ENCODE measurements at places on chromosomes 3 and 15.

DNA sequence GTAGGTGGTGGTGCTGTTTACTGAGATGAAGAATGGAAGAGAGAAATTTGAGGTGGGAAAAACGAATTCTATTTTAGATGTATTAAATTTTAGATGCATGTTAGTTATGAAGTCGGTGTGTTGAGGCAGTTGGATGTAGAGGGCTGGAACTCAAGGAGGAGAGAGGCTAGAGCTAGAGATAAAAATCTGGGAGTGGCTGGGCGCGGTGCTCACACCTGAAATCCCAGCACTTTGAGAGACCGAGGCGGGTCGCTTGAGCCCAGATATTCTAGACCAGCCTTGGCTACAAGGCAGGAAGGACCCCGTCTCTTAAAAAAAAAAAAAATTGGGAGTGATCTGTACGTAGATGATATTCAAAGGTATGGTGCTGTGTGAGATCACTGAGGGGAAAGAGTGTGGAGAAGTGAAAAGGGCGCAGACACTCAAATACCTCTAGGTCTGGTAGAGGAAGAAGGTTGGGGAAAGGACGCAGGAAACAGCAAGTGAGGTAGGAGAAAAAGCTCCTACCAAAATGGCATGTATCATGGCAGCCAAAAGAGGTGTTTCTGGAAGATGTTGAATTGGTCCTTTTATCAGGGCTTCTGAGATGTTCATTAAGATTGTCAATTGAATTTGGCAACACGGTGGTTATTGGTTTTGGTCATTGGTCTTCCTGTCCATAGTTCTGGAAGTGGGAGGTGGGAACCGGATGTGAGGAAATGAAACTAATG is 1.8 kb downstream of the YEATS2 start:
- DNase-seq: no peak

DNA sequence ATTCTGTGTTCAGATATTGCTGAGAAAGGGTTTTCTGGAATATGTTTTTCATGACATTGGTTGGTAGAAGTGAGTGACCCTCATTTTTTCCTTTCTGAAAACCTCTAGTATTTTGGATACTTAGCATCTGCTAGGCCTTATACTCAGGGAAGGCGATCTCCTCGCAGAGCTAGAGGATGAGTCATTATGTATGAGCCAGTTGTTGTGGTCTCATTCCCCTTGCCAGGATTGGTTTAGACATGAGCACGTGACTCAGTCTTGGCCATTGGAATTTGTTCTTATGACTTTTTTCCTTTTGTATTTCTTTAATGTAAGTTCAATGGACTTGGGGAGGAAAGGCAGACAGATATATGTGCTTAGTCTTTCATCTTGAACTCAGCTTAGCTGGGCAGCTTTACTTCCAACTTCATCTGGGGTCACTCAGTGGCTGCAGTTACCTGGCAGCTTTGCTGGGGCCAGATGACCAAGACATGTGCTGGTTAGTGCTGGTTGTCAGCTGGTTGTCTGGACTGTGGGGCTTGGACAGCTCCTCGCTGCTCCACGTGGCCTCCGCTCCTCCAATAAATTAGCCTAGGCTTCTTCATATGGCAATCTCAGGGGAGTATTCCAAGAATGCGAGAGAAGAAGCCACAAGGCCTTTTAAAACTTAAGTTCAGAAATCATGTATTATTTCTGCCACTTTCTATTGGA is 207.5 kb downstream of the IL20RB start:
- DNase-seq: no peak

- DNase-seq: no peak
Measured at GRCh38 chr15:71542836-71543235, 267.5 kb upstream of the NR2E3 start.

GRCh38 chr3:23271876-23272741 is 69.0 kb downstream of the UBE2E2 start:
- DNase-seq: no peak

- DNase-seq: no peak
Measured at GRCh38 chr15:61584410-61584809, 355.3 kb upstream of the RORA start.

GRCh38 chr3:124815781-124816180 is 71.4 kb downstream of the ITGB5 start:
- DNase-seq: no peak

DNA sequence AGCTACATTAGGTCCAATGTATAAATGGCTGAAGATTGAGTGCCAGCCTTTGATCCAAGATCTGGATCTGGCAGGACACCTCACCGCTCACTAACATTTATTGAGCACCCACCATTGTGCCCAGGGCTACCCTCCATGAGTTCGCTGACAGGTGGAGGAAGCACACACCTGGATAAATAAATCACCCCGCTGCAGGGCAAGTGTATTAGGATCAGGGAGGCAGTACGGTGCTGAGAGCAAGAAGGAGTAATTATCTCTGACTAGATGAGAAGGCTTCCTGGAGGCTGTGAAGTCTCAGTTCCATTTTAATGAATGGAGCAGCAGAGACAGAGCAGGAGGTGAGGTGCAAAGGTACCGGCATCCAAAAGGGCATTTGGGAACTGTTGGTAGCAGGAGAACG is 104.1 kb downstream of the LIPC start:
- DNase-seq: no peak

DNA sequence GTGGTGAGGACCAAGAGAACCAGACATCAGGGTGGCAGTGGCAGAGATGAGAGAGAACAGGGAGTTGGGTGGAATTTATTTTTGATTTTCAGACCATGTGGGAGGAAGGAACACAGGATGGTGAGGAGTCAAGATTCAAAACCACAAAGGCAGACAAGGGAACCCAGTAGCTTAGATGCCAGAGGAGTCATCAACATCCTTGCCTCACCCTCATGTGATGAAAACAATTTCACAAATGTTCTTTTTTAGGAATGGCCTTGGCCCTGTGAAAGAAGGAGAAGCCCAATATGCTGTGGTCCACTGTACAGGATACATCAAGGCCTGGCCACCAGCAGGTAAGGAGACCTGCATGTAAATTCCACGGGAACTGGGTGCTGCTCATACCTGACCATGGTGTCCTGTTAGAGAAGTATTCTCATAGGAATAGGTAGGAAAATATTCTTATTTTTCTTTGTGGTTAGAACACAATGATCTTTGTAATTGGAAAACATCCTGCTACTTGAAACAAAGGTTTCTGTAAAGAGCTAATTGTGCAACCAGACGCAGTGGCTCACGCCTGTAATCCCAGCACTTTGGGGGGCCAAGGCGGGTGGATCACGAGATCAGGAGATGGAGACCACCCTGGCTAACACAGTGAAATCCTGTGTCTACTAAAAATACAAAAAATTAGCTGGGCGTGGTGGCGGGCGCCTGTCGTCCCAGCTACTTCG is 110.0 kb downstream of the ARNT2 start:
- no peak for DNase-seq

DNA sequence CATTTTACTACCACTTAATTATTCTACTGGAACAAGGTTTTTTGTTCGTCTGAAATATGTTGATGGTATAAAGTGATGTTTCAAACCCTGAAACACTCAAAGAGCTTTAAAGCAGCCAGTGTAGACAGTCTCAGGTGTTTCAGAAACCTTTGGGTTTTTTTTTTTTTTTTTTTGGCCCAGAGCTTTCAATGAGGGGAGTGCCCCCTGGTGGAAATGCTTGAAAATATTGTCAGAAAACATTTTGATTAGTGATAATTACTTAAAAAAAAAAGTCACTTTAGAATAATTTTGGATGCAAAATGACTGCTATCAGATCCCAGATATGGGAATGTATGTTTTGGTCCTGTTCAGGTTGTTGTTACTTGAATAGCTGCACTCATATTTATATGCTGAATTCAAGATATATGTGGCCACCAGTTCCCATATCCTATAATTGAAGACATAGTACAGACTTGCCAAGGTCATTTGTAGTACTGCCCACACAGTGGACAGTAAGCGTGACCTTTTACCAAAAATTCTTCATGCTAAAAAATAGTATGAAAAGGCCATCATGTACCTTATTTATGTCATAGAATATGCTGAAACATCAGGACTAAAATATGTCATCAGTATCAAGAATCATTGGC is 35.9 kb downstream of the SATB1 start:
- no peak for DNase-seq

- DNase-seq: no peak
Measured at GRCh38 chr15:44397869-44398268, 29.6 kb upstream of the CTDSPL2 start.

GRCh38 chr3:174355505-174355904 is 503.6 kb upstream of the NAALADL2 start:
- no peak for DNase-seq

GRCh38 chr3:112653209-112653871 is 12.4 kb upstream of the CCDC80 start:
- no peak for DNase-seq

GRCh38 chr15:39381517-39381916 is 199.4 kb upstream of the THBS1 start:
- DNase-seq: no peak
